Large intestine (tissue), 12 donors: ENCODE measurements at places on chromosomes 12 and 14. TPM values are rescaled to one million over a fixed set of nuclear protein-coding genes. Genes with fewer than 3 reads are reported as not detected.

GRCh38 chr12:57641699-57642442 is 8.9 kb upstream of the B4GALNT1 start:
- no peak for DNase-seq

Gene GNPNAT1
- 21.3 TPM for polyA plus RNA-seq

DNA sequence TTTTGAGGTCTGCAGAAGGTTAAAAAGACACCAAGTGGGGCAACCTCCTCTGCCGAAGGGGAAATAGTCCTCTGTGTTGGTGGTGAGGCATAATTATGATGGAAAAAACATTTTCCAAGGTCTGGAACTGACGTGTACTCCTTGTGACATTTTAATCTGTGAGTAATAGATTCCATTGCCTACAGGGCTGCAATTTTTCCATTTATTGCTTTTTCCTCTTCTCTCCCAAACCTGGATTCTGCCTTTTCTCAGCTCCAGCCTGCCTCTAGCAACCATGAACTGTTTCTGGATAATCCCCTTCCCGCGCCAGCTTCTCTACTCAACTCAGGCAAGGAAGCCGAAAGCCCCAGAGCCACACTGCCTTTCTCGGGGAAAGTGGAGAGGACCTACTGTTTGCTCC is 230.1 kb upstream of the PLXNC1 start:
- DNase-seq = no peak

GRCh38 chr14:55701638-55702037 is 121.6 kb downstream of the KTN1 start:
- no peak for DNase-seq

Gene LHX5
- polyA plus RNA-seq = not detected

GRCh38 chr12:85385406-85385805 is 105.4 kb downstream of the ALX1 start:
- no peak for DNase-seq

GRCh38 chr14:103028161-103028767 is 29.1 kb downstream of the CDC42BPB start:
- no peak for DNase-seq

- DNase-seq = peak; percentile 43
Measured at GRCh38 chr14:45251912-45252311, 1.1 kb downstream of the MIS18BP1 start.

DNA sequence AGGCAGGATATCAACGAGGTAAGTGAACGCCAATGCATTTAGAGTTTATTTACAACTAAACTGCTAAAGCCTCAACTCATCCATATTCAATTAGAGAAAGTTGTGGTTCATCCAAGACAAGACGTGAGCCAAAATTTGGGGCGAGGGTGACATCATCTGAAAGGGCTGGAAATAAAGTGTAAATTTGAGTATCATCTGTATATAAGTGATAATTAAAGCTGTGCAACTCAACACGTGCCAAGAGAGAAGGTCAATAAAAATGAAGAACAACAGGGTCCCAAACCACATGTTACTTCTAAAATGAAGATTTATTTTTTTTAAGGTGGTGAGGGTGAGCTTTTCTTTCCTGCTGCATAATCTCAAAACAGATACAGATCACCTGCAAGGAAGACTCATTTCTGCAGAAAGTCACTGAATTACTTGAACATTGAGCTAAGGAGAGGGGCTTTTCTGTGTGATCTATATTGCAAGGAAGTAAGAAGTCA is 203.6 kb downstream of the EFCAB11 start:
- DNase-seq = no peak

Gene LTBP2
- polyA plus RNA-seq = 3.5 TPM

Gene APOF
- 0.06 TPM for polyA plus RNA-seq

Gene SHMT2
- polyA plus RNA-seq = 66.3 TPM

GRCh38 chr12:58503731-58504130 is 416.6 kb downstream of the LRIG3 start:
- no peak for DNase-seq

DNA sequence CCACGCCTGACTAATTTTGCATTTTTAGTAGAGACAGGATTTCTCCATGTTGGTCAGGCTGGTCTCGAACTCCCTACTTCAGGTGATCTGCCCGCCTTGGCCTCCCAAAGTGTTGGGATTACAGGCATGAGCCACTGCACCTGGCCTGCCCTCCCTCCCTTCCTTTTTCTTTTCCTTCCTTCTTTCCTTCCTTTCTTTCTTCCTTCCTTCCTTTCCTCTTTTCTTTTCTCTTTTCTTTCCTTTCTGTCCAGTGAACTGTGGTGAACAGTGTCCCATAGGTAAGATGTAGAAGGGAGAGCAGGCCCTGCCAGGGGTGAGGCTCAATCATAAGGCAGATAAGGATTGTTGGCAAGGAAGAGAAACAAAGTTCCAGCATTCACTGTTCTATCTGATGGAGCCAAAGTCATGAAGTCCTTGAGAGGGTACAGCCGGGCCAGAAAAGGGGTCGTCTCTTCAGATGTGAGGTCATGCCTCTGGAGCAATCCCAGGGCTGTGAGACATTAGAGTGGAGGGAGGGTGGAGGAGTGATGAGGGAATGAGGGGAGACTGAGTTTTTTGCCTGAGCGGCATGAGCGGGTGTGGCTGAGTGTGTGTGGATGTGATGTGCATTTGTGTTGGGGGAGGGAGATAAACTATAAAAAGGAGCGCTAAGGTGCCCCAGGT is 4.2 kb upstream of the MLF2 start:
- no peak for DNase-seq

GRCh38 chr14:103143506-103143905 is 20.2 kb downstream of the TNFAIP2 start:
- no peak for DNase-seq

DNA sequence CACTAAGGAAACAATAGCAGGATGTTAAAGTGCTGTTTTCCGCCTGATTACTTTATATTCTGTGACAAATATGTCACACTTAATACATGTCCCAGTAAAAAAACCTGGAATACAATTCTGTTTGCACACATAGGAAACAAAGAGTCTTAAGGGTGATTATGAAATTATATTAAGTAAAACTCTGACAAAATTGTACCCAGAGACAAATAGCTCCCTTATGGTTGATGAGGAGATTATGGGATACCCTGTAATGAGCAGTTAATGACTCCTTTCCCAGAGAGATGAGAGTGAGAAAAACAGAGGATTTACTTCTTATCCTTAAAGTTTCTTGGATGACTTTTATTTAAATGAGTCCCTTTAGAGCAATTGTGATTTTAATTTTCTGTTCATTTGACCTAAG is 370.6 kb downstream of the PDZRN4 start:
- no peak for DNase-seq

- DNase-seq = no peak
Measured at GRCh38 chr14:42523666-42524065, 917.0 kb downstream of the LRFN5 start.

Gene ADAMTS20
- 0.49 TPM for polyA plus RNA-seq

Gene CD163
- polyA plus RNA-seq = 10.4 TPM

DNA sequence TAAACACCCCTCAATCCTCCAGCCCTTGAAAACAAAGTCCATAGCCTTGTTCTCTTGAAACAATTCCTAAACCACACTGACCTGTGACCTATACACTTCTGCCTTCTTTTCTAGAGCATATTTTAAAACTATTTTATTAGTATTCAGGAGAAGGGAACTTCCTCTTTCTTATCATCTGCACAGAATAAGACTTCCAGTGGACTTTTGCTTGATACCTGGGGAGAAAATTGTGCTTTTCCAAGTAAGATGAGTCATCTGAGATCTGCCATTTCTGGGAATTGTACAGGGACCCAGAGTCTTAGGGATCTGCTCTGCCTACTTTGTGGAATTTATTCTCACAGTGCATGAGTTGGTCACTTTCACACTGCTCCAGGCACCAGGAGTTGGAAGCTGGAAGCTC is 10.5 kb upstream of the WNT5B start:
- peak; percentile 74 for DNase-seq

DNA sequence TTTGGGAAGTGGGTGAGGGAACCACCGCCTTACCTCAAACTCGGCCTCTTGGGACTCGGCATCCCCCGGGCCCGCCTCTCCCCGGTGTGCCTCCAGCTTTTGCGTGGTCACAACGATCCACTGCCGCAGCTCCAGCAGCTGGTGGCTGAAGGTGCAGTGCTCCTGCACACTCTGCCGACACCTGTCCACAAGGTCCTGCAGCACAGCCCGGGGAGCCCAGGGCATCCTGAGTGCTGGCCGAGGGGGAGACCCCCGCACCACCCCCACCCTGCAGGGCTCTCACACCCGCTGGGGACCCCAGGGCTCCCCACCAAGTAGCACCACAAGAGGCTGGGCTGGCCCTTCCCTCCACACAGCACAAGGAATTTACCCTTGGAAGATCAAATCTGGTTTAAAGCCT is 76.6 kb downstream of the SYNE3 start:
- no peak for DNase-seq

Gene NANOG
- polyA plus RNA-seq = 0.10 TPM

DNA sequence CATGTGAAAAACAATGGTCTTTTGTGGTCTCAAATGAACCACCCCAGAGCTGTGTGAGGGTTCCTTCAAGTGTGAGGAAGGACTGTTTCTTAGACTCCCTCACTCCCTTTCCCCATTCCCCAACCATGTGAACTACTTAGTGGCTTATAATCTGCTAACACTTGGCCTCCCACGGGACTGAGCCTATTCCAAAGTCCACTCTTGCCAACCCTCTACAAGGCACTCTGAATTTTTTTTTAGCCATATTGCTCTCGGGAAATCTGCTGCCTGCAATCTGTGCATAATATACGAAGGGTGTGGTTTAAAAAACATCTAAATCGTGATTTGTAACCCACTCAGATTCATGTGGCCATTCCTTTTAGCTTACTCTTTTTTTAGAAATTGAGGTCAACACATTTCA is 2.6 kb downstream of the SVOP start:
- DNase-seq = peak; percentile 44

DNA sequence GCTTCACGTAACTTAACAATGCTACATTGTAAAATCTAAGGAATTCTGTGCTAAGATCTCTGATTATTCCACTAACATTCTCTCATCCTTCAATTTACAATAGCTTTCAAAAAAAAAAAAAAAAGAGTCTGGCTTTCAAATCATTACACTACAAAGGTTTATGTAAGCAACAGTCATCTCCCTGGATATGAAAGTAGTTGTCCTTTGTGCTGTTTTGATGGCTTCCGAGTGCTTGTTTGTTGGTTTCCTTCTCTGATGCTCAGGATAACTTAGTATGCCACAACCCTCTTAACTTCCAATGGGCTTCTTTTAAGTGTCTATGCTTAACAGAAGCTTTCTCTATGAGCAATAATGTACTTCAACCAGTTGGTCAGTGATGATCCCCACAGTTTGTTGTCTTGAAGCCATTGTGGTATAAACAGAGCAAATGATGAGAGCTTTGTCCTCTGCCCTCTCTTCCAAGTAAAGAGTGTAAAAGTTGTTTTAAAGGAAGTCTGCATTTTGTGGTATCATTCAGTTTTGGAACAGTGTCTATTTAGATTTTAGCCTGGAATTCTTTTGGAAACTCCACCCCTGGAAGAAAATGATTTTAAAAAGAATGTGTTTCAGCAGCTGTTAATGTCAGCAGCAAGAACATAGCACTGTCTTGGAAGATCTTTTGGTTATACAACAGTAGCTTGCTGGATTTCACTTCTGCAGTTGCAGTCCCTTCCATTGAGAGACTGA is 396.1 kb upstream of the RGS6 start:
- DNase-seq = no peak

DNA sequence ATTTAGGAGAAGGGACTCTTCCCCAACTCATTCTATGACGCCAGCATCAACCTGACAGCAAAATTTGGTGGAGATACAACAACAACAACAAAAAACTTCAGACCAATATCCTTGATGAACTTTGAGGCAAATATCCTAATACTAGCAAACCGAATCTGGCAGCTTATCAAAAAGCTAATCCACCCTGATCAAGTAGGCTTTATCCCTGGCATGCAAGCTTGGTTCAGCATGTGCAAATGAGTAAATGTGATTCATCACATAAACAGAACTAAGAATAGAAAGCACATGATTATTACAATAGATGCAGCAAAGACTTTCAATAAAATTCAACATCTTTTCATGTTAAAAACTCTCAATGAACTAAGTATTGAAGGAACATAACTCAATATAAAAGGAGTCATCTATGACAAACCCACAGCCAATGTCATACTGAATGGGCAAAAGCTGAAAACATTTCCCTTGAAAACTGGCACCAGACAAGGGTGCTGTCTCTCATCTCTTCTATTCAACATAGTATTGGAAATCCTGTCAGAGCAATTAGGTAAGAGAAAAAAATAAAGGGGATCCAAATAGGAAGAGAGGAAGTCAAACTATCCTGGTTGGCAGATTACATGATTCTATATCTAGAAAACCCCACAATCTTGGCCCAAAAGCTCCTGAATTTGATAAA is 233.3 kb downstream of the CCDC59 start:
- DNase-seq = no peak

Gene COCH
- polyA plus RNA-seq = 2.2 TPM

- no peak for DNase-seq
Measured at GRCh38 chr14:89760086-89760485, 194.4 kb downstream of the EFCAB11 start.

Gene KRT72
- 2.0 TPM for polyA plus RNA-seq

GRCh38 chr14:96445844-96446710 is 54.1 kb downstream of the AK7 start:
- DNase-seq = no peak

DNA sequence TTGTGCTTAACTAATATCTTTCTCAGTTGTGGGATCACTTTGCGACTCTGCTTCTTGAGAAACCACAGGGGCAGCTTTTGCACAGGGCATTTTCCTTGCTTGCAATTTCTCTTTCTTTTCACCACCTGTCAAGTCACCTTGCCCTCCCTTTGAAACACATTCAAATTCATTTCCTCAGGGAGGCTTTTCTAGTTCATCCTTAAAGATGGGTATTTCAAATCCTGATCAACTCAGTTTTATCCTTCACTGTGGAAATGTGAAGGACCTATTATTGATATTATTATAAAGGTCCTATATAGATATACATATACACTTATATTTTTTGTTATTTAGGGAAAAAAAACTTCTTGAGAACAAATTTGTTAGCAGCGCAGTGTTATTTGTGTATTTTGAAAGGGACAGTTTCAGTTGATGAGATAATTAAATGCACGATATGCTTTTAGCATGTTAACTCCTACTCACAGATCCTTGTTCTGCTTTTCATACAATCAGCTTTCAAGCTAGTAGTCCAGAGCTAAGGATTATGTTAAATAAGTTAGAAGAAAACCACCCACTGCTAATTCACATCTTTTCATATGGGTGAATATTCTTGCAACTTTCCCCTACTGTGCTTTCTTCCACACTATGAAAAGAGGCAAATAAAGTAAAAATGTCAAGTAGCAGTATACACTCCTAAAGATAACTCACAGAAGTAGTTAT is 501.4 kb upstream of the RGS6 start:
- no peak for DNase-seq

GRCh38 chr12:85509081-85509856 is 229.2 kb downstream of the ALX1 start:
- DNase-seq = no peak

Gene C1R
- 56.5 TPM for polyA plus RNA-seq

- no peak for DNase-seq
Measured at GRCh38 chr12:101200145-101200544, 9.9 kb downstream of the SLC5A8 start.
